ENCODE measurements at places on chromosomes 3 and 15. TPM values are rescaled to one million over a fixed set of nuclear protein-coding genes. Genes with fewer than 3 reads are reported as not detected.

SHC4 gene
- 1.9 TPM for total RNA-seq

SLC6A20 gene
- not detected for total RNA-seq

CMC1 gene
- total RNA-seq: 21.6 TPM

GOLGA6L10 gene
- 1.8 TPM for total RNA-seq

CELSR3 gene
- total RNA-seq: 0.86 TPM

RBP2 gene
- total RNA-seq: not detected

SNTN gene
- not detected for total RNA-seq

HMG20A gene
- 20.5 TPM for total RNA-seq

GRIP2 gene
- 0.35 TPM for total RNA-seq

DNAH12 gene
- total RNA-seq: not detected

SUSD5 gene
- total RNA-seq: 0.58 TPM

SLC51A gene
- total RNA-seq: not detected

NRG4 gene
- total RNA-seq: not detected

CHAC1 gene
- total RNA-seq: 42.7 TPM

CLDN16 gene
- 0.35 TPM for total RNA-seq

ARL8B gene
- total RNA-seq: 31.1 TPM

SI gene
- total RNA-seq: not detected

PATL2 gene
- not detected for total RNA-seq

CADM2 gene
- not detected for total RNA-seq

CDC25A gene
- total RNA-seq: 1.2 TPM

ADAMTS9 gene
- 0.71 TPM for total RNA-seq

KY gene
- total RNA-seq: not detected

XCR1 gene
- total RNA-seq: not detected
